ENCODE measurements at places on chromosomes 3 and 15.

DNA sequence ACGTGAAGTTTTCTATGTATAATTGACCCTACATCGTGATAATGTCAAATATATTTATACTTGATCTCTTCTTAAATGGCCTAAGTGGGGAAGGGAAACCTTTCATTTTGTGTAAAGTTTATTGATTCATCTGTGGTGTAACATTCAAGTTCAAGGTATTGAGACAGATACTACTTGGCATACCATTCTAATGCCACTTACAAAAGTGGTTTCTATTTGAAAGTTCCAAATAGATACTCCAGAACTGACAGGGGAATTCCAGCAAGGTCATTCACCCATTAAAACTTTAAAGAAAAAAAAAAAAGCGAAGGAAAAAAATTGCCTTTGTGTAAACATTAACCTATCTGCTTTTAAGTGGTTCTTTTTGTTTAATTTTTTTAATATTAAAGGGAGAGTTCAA is 45.3 kb upstream of the MAP3K13 start:
- DNase-seq: no peak

DNA sequence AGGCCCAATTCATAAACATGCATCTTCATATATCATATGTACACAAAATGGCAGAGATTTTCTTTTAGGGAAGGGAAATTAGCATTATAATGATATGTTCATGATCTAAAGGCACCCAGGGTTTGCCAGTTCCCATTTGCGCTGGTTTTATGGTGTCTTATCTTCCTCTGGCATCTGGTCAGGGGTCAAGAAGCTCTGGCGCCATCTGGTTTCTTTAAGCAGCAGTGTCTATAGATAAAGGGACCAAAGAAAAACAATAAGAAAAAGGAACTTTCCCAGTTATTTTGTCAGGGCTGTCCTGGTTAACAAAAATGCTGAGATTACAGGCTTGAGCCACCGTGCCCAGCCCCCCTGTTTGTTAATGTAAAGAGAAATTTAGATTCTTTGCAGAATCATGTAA is 3.3 kb upstream of the DCP1A start:
- DNase-seq: peak; percentile 52

DNA sequence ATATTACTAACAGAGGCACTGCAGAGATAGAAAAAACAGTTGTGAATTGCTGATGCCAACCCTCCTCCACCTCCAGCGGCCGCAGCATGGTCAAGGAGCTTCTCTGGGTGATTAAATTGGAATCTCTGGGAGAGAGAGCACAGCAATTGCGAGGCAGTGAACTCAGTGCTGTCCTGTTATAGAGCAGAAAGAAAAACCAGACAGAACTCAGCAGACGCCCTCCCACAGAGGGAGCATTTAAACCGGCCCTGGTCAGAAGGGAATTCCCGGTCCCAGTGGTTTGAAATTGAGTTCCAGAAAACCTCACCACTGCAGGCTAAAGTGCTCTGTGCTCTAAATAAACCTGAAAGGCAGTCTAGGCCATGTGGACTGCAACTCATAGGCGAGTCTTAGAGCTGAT is 175.4 kb downstream of the SQOR start:
- no peak for DNase-seq

DNA sequence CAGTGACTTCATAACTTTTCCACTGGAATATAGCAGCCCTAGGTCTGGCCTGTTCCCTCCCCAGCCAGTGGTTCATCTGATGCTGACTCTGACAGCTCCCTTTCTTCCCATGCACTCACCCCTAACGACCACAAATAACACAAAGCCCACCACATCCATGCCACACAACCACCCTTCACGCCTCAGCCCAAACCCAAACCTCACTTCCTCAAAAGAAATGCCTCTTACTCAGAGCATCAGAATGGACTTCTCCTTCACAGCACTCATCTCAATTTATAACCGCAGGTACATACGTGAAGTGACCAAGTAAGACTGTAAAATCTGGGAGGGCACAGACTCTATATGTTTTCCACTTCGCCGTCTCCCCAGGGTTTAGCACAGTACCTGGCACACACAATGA is 1.1 kb downstream of the RBSN start:
- peak; percentile 36 for DNase-seq

DNA sequence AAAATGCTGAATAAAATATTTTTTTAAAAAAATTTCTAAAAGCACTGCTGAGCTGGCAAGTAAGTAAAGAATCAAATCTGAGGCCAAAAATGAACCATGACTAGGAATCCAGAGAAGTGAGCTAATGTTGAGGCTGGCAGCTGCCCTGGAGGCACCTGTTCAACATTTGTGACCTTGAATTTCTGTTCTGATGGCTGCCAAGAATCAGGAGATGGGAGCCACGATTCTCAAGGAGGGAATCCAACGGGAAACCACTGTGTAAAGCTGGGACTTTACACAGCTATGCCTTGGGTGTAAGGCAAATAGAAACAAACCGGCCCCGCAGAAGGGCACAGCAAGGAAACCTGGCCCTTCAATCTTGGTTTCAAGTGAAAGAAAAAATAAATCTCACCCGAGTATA is 22.7 kb downstream of the HEG1 start:
- no peak for DNase-seq

Measured in SIG-M5 (cell line).